Suppressor macrophage treated with lipopolysaccharide for 1 hour (primary cell): ENCODE measurements at places on chromosomes 4 and X.
A peak's percentile ranks its signal among the peaks of the same experiment; 100 is the strongest.

DNA sequence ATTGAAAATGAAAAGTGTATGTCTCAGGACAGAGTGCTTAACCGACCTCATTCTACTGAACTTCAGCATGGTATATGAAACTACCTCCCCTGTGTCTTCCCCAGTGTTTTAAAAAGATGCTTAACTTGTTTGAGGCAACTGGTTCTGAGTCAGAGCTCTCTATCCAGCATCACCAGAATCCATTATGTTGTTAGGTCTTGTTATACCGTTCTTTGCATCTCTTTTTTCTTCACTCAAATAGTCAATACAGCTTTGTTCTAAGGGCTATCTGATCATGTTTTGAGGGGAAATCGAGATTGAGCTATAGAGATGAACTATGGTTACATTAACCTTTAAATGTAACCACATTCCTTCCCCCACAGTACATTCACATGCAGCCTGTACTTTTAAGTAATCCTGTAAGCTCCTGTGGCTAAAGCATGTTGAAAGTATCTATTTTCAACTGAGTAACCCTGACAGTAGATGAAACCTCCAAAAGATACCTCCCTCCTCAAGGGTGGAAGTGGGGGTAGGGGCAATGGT is 514.4 kb downstream of the RPA4 start:
- peak; percentile 8 for DNase-seq

DNA sequence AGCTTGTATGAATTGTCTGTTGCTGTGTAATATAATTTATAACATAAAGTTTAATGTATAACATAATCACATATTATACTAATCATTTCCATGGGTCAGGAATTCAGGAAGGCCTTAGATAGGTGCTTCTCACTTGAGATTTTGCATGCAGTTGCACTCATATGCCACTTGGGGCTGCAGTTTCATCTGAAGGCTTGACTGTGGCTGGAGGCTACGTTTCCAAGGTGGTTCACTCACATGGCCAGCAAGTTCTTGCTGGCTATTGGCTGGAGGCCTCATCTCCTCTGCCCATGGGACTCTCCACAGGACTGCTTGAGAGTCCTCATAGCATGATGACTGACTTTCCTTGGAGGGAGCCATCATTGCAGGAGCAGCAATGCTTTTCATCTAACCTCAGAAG is 53.4 kb upstream of the STX18 start:
- DNase-seq = no peak

DNA sequence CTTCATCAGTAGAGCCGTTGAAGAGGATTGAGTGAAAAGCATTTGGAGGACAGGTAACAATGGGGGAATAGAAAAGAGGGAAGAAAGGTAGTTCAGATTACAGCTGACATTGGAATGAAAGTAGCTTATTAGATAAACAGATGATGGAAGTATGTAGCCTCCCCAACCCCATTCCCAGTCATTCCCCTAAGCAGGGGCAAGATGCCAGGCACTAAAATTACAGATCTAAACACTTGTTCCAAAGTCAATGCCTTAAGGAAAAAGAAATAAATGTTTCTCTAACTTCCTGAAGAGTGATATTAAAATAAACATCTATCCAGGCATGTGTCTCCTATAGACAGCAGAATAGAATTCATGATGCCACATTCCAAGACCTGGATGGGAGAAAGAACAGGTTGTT is 350.8 kb downstream of the PDGFC start:
- no peak for DNase-seq

- DNase-seq = no peak
Observed at GRCh38 chr4:141246683-141247429, 26.2 kb downstream of the ZNF330 start.

DNA sequence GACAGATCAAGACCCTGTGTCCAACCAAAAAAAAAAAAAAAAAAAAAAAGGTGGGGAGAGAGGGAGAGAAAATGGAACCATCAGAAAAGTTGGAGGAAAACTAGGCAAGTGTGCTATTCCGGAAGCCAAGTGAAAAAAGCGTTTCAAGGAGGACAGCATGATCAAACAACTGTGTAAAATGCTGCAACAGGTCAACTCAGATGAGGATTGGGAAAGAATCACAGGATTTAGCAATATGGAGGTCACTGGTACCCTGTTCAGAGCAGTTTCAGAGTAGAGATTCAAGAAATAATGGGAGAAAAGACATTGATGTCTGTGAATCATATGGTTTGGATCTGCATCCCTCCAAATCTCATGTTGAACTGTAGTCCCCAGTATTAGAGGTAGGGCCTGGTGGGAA is 47.5 kb downstream of the TIGD4 start:
- DNase-seq = no peak

- DNase-seq = no peak
Observed at GRCh38 chr4:139234253-139234652, 45.8 kb downstream of the MGARP start.

- no peak for DNase-seq
Observed at GRCh38 chr4:106803083-106803482, 233.0 kb downstream of the DKK2 start.

DNA sequence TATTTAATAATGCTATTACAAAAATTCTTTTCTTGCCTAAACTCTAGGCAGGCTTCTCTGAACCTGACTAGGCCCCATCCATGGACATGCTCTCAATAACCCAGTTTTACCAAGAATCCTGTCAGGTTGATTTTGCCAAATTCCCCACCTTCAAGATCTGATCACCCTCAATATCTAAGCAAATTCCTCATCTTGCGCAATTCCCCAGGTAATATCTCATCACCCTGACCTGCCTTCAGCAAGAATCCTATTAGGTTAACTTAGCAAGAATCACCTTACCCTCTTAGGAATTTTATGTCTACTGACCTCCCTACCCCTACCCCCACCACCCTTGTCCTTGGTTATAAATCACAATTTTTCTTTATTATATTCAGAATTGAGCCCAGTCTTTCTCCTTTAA is 579.1 kb downstream of the C4orf33 start:
- no peak for DNase-seq

DNA sequence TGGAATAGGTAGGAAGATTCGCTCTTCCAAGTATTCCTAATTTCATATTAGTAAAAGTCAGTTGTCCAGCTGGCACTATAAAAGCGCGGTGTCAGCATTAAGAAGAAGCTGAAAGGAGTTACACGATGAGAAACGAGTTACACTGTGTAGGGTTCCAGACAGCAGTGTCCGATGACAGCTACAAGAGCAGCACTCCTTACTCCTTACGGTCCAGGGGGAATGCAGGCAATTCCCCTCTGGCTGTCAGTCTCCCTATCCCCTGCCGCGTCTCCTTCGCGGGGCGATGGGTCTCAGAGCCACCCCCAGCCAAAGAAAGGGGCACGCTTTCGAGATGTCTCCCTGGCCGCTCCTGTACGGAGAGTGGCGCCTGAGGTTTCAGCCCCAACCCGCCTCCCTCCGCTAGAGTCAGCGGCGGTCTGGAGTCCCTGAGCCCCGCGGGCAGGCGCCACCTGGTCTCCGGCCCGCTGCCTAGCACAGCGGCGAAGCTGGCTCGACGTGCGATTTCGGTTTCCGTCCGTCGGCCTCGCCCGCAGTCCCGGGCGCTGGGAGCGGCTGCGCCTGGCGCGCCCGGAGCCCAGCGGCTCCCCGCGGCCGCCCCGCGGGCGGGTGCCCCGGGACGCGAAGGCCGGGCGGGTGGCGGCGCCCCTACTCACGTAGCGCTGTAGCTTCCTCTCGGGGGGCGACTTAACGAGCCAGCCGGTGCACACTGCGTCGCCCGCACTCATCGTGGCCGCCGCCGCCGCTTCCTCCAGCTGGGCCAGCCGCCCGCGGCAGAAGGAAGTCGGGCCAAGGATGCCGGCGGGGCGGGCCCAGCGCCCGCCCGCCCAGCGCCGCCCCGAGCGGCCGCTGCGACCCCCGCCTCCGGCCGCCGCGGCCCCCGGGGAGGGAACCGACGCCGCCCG is at the start of gene GAB3:
GAB3 (minus strand) TSS at position 777 of the 902 bp plus-strand sequence; CDS start at position 725, 52 bp downstream.
- DNase-seq = peak; percentile 71

DNA sequence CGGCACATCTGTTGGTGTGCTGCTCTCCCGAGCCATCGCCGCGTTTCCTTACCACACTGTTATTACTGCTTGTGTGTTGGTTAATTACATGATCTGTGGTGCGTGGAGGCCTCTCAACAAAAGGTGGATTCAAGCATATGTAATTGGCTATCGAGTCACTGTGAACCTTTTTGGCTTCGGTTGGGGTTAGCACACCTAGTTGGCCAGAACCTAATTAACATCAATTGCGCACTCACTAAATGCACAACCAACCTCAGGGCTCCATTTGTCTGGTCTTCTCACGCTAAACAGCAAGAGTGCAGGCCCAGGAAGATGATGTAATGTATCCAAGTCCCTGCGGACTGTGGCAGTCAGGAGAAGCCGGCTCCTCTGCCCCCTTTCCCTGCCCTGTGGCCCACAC is 17.4 kb downstream of the ENPP6 start:
- no peak for DNase-seq
